Activated CD4-positive, alpha-beta T cell treated with anti-CD3 and anti-CD28 coated beads, Interleukin-2, Interleukin-6, amounts not matched to agents 100 ng/mL and 50 ng/mL, durations not matched to agents 16 hours and 8 hours (primary cell): ENCODE measurements at places on chromosomes 16 and 17.
A peak's percentile ranks its signal among the peaks of the same experiment; 100 is the strongest.

DNA sequence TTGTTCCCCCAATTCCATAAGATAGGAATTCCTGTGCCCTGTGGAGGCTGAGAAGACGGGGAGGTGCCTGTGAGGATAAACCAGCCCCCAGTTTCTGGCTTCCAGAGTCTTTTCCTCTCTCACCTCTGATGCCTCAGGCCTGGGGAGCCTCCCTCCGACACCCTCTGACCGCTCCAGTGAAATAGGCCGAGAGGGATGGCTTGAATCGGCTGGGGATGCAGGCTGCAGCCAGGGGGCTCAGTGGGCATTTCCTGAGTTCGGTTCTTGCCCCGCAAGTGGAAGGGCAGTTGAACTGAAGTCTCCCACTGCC lies 339.4 kb downstream of the SEC14L1 start:
- no peak for DNase-seq

DNA sequence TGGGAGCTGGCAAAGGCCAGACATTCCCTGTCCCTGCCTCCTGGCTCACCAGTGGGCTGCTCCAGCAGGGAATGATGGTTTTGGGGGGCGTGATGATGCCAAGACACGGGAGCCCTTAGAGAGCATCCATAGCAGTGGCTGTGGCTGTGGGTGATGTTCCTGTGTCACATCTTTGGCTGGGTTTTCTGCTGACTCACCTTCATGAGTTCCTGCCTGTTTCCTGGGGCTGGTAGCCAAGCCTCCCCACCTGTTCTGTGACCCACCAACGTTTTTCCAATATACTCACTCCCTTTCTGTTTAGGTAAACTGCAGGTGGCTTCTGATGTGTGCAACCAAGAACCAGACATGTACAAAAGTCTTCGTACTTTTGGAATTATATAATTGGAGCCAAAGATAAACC lies 16.5 kb upstream of the NF1 start:
- DNase-seq = no peak

DNA sequence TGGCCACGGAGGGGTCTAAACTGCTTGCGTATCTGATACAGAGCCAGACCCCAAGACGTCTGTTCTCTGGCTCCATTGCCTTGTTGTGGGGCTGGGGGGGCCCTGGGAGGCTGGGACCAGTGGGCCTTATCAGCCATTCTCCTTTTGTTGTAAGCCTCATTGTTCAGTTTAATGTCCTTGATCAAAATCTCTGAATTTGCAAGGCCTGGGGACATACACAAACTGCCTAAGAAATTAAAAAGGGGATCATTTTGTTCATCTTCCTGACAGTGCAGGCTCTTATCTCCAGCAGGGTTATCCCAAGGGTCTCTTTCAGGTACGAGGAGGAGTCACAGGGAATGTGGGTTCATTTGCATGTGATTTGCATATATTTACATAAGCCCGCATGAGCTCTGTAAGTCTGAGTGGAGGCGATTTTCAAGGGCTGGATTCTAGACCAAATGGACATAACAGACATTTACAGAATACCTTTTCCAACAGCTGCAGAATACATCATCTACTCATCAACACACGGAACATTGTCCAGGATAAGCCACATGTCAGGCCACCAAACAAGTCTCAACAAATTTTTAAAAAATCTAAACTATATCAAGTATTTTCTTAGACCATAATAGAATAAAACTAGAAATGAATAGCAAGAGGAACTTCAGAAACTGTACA lies 269.8 kb downstream of the RBFOX1 start:
- no peak for DNase-seq

GRCh38 chr16:31916056-31916488 lies 42.5 kb downstream of the ZNF267 start:
- no peak for DNase-seq

GRCh38 chr17:50865868-50866260 lies 290 bp downstream of the TOB1 start:
- no peak for DNase-seq

DNA sequence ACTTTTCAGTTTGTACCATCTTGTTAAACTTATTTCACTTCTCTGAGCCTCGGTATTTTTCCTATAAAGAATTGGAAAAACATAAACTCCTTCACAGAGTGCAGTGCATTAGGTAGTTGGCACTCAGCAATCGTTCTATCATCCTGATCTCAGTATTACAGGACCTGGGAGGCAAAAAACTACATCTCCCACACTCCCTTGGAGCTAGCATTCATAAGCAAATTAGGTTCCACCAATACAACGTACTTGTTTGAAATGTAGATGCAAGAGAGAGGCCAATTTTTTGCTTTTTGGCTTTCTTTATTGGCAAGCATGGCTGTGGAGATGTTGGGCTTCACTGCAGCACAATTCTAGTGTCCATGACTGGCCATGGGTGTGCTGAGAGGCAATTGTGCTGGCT lies 285.2 kb downstream of the CA10 start:
- no peak for DNase-seq

DNA sequence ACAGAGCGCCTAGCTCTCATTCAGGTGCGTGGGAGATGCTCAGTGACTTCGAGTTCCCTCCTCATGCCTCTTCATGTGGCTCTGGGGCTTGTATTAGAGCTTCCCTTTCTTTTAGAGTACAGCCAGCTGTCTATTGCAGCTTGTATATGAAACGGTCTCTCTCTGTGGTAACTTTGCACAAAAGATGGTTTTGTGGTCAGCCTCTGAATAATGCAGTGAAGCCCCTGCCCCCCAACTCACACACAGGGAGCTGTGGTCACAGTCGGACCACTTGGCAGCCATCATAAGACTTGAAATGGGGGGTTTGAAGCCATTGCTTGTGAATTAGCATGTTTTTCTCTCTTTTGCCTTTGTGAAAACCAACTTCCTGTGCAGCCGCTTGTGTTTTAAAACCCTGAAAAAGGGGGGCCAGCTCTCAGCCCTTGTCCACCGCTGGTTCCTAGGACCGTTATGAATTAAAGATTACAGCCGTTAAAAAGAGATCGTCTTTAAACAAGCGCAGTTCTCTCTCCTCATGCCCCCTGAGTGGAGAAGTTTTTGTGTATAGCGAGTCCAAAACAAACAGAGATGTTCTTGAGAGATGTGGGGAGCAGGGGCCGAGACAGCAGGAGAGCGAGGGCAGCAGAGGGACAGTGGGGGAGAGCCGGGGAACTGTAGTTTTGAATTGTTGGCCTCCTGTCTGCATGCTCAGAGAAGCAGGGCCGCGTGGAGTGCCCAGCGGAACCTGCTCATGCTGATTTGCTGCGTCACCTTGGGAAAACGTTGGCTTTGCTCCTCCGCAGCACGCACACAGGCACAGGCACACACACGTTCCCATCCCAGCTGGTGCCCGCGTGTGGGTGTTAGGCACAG lies 199.0 kb downstream of the MSI2 start:
- peak; percentile 74 for DNase-seq

GRCh38 chr16:85395913-85396878 lies 216.9 kb upstream of the GSE1 start:
- no peak for DNase-seq

DNA sequence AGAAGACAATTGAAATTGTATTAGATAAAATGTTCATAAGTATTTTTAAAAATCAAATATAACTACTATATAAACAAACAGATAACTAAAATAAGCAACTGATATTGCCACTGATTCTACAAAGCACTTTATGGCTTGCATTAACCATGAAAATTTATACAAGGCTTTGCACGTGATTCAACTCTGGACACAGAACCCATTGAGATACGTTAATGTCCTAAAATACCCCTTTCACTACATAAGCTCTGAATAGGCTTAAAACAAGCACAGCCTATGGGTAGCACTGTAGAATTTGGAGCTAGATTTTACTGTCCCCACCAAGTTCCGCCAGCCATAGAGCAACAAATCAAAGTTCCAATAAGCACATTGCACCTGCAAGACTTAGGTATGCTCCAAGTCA lies 4.5 kb downstream of the ZNF652 start:
- DNase-seq = no peak

DNA sequence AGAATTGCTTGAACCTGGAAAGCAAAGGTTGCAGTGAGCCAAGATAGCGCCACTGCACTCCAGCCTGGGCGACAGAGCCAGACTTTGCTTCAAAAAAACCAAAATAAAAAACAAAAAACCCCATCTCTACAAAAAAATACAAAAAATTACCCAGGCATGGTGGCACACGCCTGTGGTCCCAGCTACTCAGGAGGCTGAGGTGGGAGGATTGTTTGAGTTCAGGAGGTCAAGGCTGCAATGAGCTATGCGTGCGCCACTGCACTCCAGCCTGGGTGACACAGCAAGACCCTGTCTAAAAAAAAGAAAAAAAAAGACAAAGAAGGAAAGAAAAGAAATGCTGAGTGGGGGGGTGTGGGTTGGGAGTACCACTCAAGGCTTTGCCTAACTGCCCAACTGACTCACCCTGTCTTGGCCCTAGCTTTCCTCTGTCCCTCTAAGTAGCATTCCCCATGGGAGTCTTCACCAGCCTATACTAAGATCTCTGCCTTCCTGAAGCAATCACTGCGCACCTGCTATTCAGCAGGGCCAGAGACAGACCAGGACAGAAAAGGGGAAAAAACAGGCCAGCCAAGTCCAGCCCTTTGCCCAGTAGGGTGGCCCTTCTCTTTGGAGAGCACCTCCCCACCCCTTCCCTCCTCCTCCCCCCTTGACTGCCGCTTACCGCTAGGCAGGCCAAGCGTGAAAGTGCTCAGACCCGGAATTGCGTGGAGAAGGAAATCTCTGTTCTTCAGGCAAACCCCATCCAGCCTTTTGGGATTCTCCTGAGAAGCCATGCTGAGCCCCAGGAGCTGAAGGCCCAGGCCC lies 45.8 kb downstream of the RTN4RL1 start:
- no peak for DNase-seq

- no peak for DNase-seq
Measured at GRCh38 chr16:1793578-1794220, at the start of gene IGFALS. TSS of gene IGFALS (minus strand) at chr16:1793705. CDS start at chr16:1793652, 53 bp downstream.

DNA sequence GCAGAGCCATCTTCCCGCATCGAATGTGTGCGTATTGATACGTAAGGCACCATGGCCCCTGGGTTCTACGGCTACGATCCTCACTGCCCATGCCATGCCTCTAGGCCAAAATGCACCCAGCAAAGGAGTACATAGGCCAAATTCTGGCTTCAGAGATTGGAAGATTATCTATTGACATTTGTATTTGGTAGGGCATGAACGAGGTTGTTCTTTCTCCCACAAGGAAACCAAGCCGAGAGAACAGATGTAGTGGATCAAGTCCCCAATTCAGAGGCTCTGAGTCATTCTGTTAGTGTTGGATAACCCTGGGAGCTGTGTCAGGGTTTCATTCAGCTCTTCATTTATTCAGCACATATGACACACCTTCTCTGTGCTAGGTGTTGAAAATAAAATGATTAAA lies 36.5 kb downstream of the HOXB1 start:
- DNase-seq = no peak

DNA sequence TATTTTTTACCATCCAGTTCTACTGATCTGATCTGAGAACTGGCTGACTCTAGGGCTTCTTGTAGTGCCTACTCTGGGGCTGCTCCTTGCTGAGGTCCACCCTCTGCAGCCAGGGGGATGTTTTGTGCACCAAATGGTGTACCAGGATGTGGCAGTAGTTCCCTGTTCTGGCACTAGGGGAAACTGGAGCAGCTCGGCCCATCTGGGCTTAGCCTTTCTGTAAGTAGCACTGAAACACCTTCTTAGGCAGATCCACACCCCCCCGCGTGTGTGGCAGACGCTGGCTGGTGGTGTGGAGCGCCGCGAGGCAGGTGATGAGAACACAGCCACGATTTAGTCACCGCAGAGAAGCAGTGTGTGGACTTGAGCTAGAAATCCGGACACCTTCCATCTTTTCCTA lies 17.0 kb downstream of the DUSP14 start:
- peak; percentile 23 for DNase-seq

- DNase-seq = no peak
Measured at GRCh38 chr16:68528233-68528632, 10.9 kb upstream of the ZFP90 start.

DNA sequence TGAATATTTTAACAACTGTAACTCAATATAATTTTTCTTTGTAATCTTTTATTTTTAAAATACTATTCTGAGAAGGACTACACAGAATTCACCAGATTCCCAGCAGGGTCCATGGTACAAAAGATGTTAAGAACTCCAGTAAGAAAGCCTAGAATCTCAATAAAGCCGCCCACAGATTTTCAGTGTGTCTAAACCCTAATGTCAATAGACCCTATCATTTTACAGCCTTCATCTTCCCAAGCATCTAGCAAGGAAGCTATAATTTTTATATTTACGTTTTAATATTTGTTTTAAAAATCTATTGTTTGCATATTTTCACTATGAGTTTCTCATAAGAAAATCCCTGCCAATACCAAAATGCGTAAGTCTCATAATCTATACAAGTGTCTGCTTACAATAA lies 148.5 kb downstream of the CEP112 start:
- no peak for DNase-seq

DNA sequence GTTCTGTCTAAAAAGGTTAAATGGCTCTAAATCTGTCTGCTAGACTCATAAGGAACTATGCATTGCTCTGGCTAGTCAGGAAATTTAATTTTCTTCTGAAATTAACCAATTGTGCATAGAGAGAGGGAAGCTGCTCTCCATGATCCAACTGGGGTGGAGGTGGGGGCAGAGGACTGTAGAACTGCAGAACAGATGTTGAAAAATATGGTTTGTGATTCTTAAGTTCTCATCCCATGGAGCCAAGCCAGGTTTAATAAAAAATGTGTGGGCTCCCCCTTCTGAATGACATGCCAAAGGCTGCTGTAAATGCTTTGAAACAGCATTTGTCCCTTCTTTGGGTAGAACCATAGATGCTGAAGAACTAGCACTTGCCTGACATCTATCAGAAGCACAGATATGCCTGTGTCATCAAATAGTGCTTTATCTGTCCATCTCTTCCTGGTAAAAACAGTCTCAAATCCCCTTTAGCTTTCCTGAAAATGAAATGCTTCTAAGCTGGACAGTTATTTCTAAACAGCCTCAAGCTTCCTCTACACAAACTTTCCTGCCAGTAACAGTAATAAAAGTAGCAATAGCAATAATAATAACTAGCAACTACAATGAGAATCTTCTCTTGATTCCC lies 221.4 kb downstream of the CDH8 start:
- DNase-seq = no peak

DNA sequence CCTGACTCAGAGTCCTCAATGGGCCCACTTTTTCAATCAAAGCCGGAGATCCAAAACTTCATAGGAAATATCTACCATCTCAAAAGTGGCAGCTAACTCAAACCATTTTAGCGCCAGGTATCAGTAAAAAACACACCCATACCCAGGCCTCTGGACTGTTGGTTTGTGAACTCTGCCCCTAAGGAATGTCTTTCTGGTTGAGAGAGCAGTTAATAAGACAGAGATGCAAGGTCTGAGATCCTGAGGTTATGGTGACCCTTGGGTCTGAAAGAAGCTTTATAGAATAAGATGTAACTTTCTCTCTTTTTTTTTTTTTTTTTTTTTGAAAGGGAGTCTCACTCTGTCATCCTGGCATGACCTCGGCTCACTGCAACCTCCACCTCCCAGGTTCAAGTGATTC lies 350.5 kb downstream of the SOX9 start:
- DNase-seq = no peak

GRCh38 chr17:59410049-59410437 lies 78.6 kb downstream of the YPEL2 start:
- DNase-seq = no peak
